ENCODE measurements at places on chromosomes 4 and X.

GRCh38 chr4:74444891-74445642 is at the start of gene AREG:
TSS of gene AREG (plus strand) at chr4:74445136. CDS start at chr4:74445346, 210 bp downstream.
- DNase-seq, result peak; percentile 66

- no peak for DNase-seq
Observed at GRCh38 chr4:138235419-138235952, 6.7 kb downstream of the SLC7A11 start.

GRCh38 chrX:135383249-135383648 is 38.5 kb upstream of the SMIM10L2A start:
- no peak for DNase-seq

DNA sequence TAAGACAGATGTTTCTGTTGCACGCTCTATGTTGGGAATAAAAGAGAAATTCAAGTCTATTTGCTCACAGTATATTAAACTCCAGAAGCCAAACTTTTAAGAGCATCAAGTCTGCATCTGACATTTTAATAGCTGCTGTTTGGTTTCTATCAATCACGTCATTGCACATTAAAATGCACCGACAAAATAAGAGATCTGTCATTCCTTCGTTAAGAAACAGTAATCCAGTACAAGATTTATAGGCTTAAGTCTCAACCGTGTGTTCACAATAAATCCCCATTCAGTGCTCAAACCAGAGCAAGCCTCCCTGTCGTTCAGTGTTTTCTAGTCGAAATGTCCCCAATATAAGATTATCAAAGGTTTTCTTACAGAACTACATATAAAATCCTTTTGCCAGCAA is 89.0 kb upstream of the BMPR1B start:
- no peak for DNase-seq
